ENCODE measurements at places on chromosomes 7 and 10.
A peak's percentile ranks its signal among the peaks of the same experiment; 100 is the strongest.

DNA sequence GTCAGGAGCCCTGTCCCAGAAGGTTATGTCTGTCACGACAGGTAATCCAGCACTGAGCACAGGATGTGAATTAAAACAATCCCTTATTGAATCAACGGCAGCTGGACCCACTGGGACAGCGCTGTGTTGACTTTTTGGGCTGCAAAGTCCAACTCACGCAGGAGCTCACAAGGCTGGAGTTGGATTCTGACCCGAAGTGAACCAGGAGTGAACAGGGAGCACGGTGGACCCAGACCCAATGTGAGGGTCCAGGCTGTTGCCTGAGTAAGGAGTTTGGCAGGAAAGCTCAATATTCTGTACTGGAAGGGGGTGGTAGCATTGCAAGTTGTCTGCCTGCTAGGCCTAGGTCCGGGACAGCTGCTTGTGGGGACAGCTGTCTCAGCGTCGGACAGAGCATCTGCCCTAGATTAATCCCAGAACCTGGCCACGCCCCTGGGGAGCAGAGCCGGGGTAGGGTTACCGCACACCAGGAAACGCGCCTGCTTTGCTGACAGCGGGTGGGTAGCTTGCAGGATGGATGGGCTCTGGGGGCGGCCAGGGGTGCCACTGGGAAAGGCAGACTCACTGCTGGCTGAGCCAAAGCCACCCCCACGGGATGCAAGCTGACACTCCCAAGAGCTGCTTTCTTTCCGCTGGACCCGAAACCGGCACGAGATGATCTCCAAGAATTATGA lies 24.0 kb downstream of the COL26A1 start:
- DNase-seq: no peak

DNA sequence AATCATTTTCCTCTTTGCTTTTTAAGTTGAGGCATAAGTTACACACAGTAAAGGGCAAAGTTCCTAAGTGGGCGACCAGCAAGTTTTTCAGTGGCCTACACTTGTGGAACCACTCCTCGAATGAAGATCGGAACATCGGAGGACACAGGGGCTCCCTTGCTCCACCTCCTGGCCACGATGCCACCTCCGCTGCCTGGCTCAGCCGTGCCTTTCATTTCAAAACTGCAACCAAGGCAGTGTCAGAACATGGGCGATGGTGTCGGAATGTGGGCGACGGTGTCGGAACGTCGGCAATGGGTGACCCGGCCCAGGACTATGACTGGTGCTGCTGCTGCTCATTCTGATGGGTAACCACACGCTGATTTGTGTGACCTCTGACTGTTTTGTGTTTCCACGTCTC lies 9.6 kb upstream of the VIPR2 start:
- no peak for DNase-seq

DNA sequence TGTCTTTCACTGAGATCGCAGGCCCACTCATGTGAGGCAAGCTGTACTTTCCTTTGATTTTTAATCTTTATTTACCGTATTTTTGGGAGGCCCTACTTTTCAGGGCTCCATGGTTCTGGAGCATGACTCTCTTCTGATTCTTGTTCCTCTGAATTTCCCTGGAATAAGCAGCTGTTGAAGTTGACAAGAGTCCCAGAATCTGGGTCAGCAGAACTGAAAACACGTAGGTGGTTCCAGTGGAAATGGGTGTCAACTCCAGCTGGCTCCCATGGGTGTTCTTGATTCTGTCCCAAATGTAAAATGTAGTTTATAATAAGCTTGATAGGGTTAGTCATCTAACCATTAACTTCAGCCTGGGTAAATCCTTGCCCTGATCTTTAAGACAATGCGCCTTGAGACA lies 409.4 kb downstream of the GATA3 start:
- no peak for DNase-seq

- DNase-seq: no peak
Observed at GRCh38 chr10:92200564-92200963, 90.3 kb downstream of the CPEB3 start.

DNA sequence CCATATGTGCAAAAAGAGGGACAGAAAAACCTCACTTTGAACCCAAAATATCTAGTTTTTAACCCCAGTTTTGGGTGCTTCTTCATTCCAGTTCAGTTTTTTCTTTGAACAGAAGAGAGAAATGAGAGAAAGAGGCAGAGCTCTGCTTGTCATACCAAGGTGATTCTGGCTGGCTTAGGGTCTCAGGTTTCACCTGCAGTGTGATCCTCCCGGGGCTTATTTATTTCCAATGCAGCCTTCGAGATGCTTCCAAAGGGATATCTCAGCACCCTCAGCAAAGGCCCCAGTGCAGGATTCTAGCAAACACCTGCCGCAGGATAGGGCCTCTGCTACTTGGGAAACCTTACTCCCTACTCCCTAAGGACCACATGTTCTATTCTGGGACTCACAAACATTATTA lies 131.3 kb downstream of the WDR11 start:
- DNase-seq: no peak

DNA sequence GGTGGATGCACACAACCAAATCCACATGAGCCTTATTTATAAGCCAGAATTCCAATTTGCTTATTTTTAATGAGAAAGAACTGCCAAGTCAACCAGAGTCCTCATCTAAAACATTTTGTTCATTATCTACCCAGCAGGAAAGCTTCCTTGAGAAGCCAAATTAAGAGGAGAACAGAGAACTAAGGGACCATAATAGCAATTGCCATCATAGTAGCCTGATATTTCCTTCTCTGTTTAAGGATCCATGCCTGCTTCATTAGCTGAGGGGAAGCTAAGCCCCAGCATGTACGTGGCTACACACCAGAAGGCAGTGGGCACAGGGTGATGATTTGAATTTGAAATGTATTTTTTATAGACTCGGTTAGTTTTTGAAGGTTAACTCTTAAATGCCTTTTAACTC lies 46.8 kb downstream of the ADAM12 start:
- DNase-seq: no peak

- DNase-seq: no peak
Observed at GRCh38 chr10:13585943-13586342, 822 bp upstream of the PRPF18 start.

GRCh38 chr7:84339306-84339705 lies 144.7 kb upstream of the SEMA3A start:
- DNase-seq: no peak

GRCh38 chr7:6026011-6026819 lies 5.0 kb upstream of the ANKRD61 start:
- DNase-seq: peak; percentile 37

DNA sequence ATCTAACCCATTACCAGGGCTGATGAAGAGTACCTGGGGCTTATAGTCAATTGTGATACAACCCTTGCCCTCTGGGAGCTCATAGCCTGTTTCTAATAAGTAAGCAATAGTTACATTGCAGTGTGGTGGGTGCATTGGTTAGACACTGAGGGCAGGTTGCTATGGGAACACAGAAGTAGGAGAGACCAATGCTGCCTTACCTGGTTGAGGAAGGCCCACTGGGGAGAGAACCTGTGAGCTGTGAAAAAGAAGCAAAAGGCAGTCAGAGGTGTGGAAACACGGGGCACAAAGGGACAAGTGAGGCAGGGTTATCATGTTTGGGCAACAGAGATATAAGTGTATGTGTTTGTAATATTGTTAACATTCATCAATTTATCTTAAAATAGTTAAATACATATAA lies 51.9 kb downstream of the WDFY4 start:
- no peak for DNase-seq

GRCh38 chr10:97704341-97704740 lies 9.2 kb upstream of the MARVELD1 start:
- DNase-seq: no peak

DNA sequence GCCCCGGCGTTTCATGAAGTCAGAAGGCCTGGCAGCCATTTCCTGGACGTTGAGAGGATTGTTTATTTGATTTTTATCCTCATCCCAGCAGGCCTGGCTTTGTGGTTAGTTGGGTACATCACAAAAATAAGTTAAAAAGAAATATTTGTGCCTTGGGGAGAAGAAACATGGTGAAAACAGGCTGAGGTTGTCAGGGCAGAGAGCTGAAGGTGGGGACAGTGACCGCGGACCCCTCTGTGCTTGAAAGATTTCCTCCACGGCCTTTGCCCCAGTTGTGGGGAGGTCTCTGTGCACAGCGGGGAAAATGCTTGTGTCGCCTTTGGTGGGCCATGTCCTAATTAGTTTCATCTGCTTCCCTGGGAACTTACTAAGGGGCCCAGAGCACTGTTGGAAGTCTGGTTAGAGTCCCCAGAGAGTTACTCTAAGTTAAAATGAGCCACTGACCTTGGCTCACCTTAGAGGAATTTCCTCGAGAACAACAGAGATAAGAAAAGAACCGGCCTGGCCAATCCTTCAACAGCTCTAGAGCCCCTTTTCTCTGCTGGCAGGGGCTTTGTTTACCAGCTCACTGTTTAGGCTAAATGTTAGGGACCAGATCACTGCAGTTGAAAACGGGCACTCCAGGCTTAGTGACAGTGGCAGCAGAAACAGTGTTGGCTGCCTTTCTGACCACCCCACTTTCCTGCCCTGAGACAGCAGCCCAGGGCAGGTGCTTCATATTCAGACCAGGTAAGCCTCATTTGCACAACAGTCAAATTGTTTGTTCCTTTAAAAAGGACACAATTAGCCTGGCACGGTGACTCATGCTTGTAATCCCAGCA lies 37.9 kb downstream of the CRCP start:
- DNase-seq: no peak

- DNase-seq: no peak
Observed at GRCh38 chr7:78967046-78967445, 486.4 kb downstream of the MAGI2 start.

- no peak for DNase-seq
Observed at GRCh38 chr10:77138541-77138940, 499.1 kb downstream of the KCNMA1 start.

DNA sequence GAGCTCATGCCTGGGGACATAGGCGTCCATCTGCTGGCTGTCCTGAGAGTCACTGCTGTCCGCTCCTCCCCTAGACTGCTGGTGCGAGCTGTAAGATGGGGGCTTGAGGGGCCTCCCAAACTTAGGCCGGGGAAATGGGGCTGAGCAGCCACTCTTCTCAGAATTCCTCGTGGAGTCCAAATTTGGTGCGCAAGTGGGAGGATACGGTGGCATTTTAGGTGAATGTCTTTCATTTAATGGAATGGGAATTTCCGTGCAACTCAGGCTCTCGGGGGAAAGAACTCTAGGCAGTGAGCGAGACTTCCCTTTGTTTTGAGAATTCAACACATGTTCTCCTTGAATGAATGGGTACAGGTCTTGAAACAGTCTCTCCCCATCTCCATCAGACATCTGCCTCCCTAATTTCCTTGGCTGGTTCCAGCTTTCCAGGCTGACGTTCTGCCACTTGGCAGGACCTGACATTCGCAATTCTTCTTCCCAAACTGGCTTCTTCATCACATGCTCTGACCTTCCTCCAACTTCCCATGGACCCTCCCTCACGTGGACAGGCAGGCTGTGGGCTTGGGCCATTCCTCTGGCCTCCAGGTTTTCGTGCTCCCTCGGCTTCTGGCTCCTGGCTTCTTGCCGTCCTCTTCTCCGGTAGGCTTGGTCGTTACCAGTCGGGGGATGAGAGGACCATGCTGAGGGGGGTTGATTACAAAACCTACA lies 30.1 kb downstream of the JCAD start:
- no peak for DNase-seq

- DNase-seq: no peak
Observed at GRCh38 chr10:74937266-74937856, 111.0 kb downstream of the KAT6B start.

DNA sequence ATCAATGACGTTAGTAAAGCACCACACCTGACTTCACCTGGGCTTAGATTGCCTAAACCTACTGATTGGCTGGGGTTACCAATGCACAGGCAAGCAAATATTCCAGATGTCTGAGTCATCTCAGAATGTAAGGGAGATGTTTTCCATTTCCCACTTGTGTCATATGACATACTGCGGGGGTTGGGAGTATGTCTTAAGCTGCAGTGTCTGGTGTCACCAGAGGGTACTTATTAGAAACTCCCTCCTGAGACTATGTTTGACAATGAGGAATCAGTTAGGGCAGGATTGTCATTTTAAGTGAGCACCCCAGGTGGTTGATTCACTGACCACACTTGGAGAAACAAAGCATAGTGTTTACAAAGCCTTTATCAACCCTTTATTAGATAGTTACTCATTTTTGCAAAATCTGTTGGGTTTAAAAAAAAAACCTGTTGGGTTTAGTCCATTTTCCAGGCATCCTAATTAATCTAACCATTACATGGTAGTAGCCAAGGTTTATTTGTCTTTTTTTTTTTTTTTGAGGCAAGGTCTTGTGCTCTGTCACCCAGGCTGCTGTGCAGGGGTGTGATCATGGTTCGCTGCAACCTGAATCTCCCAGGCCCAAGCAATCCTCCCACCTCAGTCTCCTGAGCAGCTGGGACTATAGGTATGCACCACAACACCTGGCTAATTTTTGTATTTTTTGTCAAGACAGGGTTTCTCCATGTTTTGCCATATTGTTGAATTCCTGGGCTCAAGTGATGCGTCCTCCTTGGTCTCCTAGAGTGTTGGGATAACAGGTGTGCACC lies 72.5 kb downstream of the CDK6 start:
- DNase-seq: no peak

- DNase-seq: no peak
Observed at GRCh38 chr10:93991596-93992284, 2.0 kb upstream of the PLCE1 start.

GRCh38 chr10:17026686-17027485 lies 102.7 kb downstream of the CUBN start:
- peak; percentile 69 for DNase-seq

DNA sequence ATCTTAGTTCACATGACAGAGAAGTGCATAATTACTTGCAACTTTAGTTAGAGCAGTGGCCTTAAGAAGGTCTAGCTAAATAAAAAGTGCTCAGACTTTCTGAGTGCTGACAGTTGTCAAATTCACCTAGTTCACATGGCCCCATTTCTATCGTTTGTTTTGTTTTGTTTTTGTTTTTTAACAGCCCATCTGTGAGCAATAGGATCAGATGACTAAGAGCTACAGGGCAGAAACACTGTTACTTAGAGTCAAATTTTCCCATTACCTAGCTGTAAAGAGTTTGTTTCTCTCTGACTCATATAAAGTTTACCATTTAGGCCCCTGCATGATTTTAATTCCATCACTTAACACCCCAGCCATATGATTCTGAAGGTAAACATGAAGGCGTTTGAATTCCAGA lies 18.8 kb downstream of the CAV1 start:
- no peak for DNase-seq
